ENCODE measurements at places on chromosomes 7 and 10.

DNA sequence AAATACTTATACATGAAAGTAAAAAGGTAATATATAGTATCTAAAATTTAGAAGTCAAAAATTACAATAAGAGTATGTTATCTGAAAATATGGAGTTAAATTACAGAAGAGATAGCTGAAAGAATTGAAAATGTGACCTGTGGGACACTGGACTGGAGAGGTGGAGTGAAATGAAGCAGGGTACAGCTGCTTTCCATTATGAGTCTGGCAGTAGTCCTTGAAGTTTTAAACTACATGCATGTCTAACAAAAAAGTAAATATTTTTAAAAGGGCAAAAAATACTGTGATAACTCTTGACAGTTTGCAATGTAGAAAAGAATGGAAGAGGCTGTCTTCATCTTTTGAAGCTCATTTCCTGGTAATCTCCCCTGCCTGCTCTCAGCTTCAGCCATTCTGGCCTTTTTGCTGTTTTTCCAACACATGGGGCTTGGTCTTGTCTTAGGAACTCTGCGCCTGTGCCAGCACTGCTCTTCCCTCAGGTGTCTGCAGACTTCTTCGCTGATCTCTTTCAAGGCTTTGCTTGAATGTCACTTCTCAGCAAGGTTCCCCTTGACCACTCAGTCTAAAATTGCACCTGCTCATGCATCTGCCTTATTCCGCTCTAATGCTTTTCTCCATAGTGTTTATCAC is 36.9 kb downstream of the PTPRZ1 start:
- DNase-seq, result no peak

DNA sequence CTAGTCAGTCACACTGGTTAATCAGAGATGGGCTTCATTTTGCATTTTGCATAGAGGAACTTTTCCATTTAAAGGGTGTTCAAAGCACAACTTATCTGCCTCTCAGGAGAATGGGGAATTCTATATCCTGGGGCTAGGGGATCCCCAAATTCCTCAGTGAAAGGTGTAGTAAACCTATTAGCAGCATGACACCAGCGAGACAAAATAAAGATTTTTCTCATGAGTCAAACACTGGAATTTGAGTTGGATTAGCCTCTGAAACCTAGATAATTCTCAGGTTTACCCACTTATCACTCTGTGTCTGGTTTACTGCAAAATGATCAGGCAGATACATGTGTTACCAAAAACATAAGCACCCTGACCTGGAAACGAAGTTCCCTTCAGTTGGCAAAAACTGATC is 2.1 kb downstream of the AFAP1L2 start:
- no peak for DNase-seq

- no peak for DNase-seq
These were observed 179.3 kb downstream of the ABCA13 start for GRCh38 chr7:48350515-48350914.

- no peak for DNase-seq
These were observed 5.3 kb downstream of the ARPC1A start for GRCh38 chr7:99331002-99331401.

- DNase-seq, result no peak
These were observed 33.2 kb downstream of the CHST15 start for GRCh38 chr10:124060148-124060720.

GRCh38 chr7:126449611-126450268 is 803.0 kb downstream of the GRM8 start:
- no peak for DNase-seq

DNA sequence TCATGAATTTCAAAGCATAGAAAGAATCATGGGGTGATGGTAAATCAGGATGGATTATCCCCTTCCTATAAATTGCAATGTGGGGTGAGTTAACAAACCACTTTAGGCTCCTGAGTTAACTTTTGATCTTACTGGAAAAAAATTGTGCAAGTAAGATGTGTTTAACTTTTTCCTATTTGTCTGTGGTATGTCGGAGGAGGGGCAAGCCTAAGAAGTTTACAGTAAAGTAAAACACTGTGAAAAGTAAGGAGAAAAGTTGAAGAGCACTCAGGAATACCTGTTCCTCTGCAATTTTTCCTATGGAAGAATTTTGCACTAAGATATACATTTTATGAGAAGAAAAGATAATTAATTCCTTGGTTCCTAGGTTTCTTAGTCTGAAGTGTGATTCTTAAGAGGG is 44.4 kb downstream of the IFIT5 start:
- DNase-seq, result no peak

- no peak for DNase-seq
These were observed 86.5 kb downstream of the PAXIP1 start for GRCh38 chr7:154916381-154916780.

- DNase-seq, result no peak
These were observed 573 bp upstream of the IDI1 start for GRCh38 chr10:1049425-1049958.

GRCh38 chr10:49585387-49585786 is 24.7 kb upstream of the SLC18A3 start:
- no peak for DNase-seq

GRCh38 chr7:89104748-89105685 is 309.5 kb upstream of the TEX47 start:
- DNase-seq, result no peak

DNA sequence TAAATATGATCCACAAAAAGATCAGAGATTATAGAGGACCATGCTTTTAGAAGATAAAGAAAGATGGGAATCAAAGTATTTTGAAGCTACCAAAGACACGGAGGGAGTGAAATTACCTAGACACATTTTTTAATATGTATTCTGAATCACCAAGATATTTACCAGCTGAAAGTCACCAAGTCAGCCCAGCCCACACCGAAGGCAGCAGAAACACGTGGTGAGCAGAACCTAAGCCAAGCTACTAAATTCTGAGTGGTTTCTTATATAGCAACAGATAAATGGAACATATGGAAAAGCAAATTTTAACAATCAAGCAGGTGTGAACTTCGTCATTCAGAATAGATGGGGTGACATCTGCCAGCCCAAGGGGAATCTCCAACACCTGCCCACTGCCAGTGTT is 134.7 kb upstream of the AKR1E2 start:
- no peak for DNase-seq

- DNase-seq, result peak; percentile 19
These were observed 124.9 kb downstream of the SH2D4B start for GRCh38 chr10:80662429-80663261.
